ENCODE measurements at places on chromosomes 11 and 22.
A peak's percentile ranks its signal among the peaks of the same experiment; 100 is the strongest.

DNA sequence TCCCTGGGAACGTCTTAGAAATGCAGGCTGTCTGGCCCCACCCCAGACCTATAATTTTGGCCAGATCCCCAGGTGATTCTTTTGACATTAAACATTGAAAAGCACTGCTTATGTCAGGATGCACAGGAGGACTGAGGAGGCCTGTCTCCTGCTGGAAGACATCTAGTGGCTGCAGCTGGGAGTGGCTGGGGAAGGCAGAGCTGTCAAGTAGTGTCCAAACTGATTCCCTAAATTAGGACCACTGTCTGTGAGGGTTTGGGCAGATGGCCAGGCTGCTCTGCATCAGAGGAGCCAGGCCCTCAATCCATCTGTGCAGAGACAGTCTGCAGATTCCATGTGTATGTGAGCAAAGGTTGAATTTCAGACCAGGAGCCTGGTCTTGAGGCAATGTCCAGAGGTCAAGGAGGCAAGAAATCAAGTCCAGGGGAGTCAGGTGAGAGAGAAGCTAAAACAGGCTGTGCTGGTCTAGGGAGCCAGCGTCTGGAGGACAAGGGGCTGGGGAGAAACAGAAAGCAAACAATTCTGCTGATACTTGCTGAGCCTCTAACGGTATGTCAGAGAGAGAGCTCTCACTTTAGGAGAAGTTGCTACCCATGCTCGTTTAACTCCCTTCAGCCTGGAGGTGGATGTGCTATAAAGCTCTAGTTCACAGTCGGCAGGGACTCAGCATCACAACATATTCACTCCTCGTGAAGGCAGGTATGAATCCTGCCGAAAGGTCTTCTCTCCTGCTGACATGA is 15.3 kb upstream of the SYTL2 start:
- DNase-seq, result peak; percentile 41

DNA sequence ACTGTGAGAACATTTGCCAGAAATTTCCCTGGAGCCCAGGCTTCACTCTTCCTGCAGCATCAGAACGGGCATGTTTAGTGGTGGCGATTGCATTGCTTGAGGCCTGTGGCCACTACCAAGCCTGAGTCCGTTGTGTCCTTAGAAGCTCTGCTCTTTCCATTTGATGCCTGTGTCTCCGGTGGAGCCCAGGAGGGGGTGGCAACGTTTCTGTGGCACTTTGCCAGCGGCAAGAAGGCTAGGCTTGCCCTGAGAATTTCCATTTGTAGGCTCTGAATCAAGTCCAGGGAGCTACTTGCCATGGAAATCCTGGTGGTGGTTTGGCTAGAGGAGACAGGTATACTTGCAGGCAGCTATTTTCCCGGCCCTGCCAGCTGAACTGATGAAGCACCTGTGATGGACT is 47.1 kb downstream of the ADAMTS8 start:
- DNase-seq, result no peak

GRCh38 chr11:112658431-112658878 is 302.8 kb upstream of the NCAM1 start:
- no peak for DNase-seq

- no peak for DNase-seq
Measured at GRCh38 chr11:16895306-16895705, 118.9 kb downstream of the PLEKHA7 start.

GRCh38 chr11:86919557-86920210 is 35.5 kb downstream of the FZD4 start:
- DNase-seq, result peak; percentile 65

- DNase-seq, result peak; percentile 50
Measured at GRCh38 chr11:96054870-96055705, 131.2 kb upstream of the MTMR2 start.

- peak; percentile 12 for DNase-seq
Measured at GRCh38 chr22:39518996-39519680, 1.2 kb upstream of the ATF4 start.

- no peak for DNase-seq
Measured at GRCh38 chr11:36870361-36870760, 272.3 kb upstream of the RAG2 start.

DNA sequence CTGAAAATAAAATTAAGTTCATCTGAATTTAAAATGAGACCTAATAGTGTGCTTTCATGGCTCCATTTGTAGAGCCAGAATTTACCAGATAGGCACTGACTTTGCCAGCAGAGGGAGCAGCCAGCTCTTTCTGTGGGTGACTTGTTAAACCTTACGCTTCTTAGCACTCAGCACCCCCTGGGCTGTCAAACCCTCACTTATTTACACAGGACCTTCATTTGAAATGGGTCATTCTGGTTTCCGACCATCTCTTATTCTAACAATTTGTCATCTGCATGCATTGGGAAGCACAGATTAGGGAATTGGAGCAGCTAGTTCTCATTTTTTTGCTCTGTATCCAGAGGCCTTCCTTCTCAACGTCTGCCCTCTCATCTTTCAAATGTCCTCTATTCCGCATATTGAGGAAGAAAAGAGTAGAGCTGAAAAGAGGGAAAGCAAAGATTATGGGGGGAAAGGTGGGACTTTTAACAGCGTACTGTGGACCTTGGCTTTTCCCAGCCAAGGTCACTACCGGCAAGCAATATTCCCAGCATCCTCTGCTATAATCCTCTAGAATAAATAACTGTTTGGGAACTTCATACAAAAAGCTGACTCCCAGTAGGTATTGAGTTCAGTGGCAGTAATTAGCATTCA is 3.1 kb downstream of the ASRGL1 start:
- no peak for DNase-seq

- DNase-seq, result no peak
Measured at GRCh38 chr11:1556278-1556902, 15.7 kb downstream of the DUSP8 start.

DNA sequence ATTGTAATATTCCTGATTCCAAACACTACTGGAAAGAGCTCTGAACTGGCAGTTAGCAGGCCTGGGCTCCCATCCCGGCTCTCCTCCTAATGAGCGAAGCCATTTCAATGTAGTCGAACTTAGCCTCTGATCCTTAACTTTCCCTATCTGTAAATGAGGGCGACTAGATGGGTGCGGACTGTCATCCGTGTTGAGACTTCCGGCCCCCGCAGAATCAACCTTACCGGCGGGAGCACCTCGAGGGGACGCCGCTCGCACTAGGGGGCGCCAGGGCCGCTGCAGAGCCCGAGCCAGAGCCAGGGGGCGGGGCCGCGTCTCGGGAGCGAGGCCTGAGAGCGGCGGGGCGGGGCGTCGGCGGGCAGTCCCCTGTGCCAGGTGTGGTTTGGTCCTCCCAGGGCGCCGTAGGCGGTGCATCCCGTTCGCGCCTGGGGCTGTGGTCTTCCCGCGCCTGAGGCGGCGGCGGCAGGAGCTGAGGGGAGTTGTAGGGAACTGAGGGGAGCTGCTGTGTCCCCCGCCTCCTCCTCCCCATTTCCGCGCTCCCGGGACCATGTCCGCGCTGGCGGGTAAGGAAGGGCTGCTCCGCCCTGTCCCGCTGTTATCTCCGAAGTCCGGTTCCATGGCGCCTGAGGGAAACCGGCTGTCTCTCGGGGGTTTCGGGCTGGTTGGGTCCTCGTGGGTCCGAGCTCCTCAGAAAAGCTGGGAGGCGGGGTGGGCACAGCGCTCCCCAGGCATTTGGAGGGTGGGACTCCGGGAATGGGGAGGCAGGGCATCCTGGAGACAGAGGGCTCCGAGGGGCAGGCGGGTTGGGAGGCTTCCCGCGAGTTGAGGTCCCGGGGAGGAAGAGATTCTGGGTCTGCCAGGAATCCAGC is at the start of gene LIMK2:
LIMK2 (plus strand) TSS at position 437 of the 869 bp plus-strand sequence; CDS start at position 548, 111 bp downstream.
- DNase-seq, result peak; percentile 75
